Esophagus mucosa (tissue), 1 donor: ENCODE measurements at places on chromosomes 4 and X. TPM values are rescaled to one million over a fixed set of nuclear protein-coding genes. Genes with fewer than 3 reads are reported as not detected.

DNA sequence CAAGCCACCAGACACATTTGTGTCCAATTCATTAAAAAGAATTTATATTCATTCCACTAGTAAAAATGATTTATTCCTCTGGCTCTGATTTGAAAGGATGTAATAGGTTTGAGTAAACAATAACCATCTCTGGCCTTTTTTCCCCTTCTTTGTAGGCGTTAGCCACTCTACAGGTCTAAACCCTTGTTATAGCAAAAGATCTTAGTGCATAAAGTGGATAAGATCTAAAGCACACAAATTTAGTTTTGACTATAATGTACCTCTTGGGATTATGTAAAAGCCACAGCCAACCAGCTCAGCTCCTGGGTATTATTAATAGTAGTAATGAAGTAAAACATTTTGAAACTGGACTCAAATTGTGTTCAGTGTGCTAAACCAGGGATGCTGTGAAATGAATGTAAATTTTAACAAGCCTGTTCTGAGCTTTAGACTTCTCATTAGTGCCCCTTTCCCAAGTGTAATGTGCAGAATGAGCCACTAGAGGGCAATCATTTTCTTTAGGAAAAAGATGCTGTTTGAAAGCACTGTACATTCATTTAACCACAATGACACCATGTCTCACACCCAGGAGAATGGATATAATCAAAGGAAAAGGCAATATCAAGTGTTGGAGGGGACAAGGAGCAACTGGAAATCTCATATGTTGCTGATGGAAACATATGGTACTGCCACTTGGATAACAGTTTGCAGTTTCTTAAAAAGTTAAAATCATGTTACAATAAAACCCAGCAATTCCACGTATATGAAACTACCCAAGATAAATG, 69.7 kb downstream of the KLHL8 start:
- peak; percentile 85 for ATAC-seq

- ATAC-seq = no peak
These were observed 126.4 kb downstream of the SH3KBP1 start for GRCh38 chrX:19760841-19761512.

DNA sequence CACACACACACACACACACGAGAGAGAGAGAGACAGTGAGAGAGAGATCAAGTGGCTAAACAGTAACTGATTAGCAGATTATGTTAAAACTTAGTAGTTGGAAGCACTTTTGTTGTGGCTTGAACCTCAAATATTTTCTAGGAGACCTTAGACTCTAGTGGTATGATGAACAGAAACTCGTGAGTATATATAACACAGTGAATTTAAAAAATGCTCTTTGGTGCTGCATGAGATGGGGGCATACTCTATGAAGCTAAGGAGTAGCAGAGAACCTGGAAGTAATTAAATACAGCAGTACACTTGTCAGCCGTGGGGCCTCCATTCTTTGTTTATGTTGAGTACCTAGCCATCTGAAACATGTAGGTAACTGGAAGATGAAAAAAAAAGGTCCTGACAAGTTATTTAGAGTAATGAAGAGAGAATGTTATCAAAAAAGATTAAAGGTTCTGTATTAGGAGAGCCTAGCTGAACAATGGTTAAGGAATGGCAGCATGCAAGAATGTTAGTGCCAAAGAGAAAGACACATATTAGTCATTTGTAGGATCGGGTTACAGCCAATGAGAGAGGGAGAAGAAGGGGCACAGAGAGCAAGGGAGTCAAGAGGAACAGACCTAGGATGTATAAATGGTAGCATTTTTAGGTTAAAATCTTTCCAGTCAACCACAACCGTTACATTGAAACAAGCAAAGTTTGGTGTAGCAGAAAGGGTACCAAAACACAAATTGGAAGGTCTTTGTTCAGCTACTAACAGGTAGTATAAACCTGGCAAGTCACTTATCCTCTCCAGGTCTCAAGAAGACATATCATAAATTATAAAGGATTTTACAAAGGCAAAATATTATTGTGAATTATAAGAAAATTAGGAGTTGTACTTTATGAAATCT, 316.7 kb upstream of the DIPK2B start:
- no peak for ATAC-seq

DNA sequence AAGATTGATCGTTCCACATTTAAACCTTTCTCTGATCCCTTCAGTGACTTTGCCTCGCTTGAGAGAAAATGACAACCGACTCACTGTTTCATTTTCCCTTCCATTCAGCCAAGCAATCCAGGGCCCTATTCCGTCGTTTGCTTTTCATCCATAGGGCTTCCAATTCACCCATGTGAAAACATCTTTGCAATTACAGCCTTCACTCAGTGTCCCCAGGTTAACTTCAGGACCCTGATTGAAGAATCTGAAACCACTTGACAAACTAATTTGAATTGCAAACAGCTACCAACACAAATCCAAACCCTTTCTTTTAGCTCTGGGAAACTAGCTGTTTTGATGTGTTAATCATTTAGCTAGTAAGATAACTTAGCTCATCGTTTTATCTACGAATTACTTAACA, 120.2 kb upstream of the FAM9C start:
- no peak for ATAC-seq

- no peak for ATAC-seq
These were observed 72.4 kb upstream of the S100G start for GRCh38 chrX:16577483-16578029.

- ATAC-seq = no peak
These were observed 50.3 kb downstream of the SH3RF1 start for GRCh38 chr4:169220447-169220846.

GRCh38 chr4:107913283-107913899, 18.0 kb upstream of the CYP2U1 start:
- ATAC-seq = peak; percentile 89

DNA sequence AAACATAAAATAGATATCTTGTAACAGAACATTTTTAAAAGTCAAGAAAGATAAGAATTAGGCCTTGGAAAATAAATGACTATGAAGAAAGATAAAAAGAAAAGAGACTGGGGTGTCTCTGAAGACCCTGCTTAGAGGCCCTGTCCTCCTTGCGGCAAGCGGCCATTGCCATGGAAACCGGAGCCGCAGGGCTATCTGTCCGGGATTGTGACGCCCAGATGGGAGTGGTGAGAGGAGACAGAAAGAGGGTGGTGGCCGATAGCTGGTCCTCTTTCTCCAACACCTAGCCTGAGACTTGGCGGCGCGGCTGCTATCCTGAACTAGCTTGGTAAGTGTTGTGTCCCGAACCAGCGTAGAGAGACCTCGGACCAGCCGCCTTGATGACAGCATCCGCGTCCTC, at the start of gene DUSP21:
Gene DUSP21 (plus strand): TSS at position 269 of the 400 bp plus-strand sequence. CDS start 112 bp downstream, at position 381.
- ATAC-seq = no peak

- ATAC-seq = no peak
These were observed 253.2 kb downstream of the ANKRD50 start for GRCh38 chr4:124459196-124459940.

DNA sequence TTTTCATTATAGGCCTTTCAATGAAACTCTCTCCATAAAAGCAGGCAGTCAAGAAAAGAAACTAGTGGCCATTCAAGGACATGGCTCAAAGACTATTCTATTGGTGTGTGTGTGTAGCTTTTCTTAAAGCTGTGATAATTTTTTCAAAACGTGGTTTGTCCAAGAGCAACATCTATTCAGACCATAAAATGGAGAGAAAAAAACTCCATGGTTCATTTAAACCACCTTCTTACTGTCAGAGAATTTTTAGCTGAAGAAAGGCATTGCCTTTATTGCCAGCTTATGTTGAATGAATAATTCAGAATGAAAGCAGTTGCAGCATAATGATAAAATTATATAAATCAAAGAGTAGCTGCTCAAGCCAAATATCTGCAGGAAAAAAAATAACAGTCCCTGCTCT, 325.5 kb downstream of the PCDH18 start:
- ATAC-seq = no peak

DNA sequence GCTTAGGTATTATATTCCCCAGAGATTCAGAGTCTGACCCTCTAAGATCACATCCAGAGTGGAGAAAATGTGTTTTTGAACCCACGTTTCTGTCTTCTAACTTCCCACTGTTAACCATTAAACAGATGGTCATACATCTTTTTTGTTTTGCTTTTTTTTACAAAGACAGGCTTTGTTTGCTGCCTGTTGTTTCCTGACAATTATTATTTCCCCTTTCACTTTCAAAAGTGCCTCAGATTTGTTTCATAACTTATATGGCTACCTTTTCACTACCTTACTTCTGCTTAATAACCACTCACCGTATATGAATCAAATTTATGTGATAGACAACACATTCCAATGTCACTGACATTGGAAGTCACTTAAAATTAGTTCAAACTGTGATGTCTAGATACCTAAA, 142.2 kb downstream of the HS3ST1 start:
- ATAC-seq = no peak

The JADE3 gene
- total RNA-seq = 4.9 TPM

The F11 gene
- not detected for total RNA-seq

The FOXR2 gene
- total RNA-seq = not detected

The SLC16A2 gene
- total RNA-seq = 2.6 TPM

The PIM2 gene
- 4.4 TPM for total RNA-seq

The REELD1 gene
- total RNA-seq = not detected

The CYTL1 gene
- total RNA-seq = 0.88 TPM

The GAGE12H gene
- not detected for total RNA-seq
